ENCODE measurements at places on chromosomes 2 and 18. TPM values are rescaled to one million over a fixed set of nuclear protein-coding genes. Genes with fewer than 3 reads are reported as not detected.

- no peak overlapping the region for H3K4me3 ChIP-seq
- DNase-seq = no peak
- no peaks in the 10 kb centered on the region for H3K36me3 ChIP-seq
Measured at GRCh38 chr2:127225186-127225960, 5.3 kb upstream of the CYP27C1 start.

DNA sequence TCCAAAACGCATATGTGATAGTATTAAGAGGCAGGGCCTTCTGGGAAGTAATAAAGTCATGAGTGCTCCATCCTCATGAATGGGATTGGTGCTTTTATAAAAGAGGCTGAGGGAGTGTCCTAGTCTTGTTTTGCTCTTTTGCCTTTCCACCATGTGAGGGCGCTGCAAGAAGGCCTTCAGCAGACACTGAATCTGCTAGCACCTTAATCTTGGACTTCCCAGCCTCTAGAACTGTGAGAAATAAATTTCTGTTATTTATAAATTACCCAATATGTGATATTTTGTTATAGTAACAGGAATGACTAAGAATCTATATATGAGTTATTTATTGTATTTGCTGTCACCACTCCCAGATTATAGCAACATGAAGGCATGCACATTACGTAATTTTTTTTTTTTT is 63.5 kb downstream of the PLA2R1 start:
- no peak overlapping the region for H3K27ac ChIP-seq
- no peaks in the 10 kb centered on the region for H3K4me1 ChIP-seq
- DNase-seq = no peak

- peaks cover 2% of the 10 kb centered on the region for H3K27me3 ChIP-seq
- no peaks in the 10 kb centered on the region for H3K4me1 ChIP-seq
- H3K36me3 ChIP-seq = no peaks in the 10 kb centered on the region
Measured at GRCh38 chr2:88829607-88830463, 138.4 kb downstream of the RPIA start.

DNA sequence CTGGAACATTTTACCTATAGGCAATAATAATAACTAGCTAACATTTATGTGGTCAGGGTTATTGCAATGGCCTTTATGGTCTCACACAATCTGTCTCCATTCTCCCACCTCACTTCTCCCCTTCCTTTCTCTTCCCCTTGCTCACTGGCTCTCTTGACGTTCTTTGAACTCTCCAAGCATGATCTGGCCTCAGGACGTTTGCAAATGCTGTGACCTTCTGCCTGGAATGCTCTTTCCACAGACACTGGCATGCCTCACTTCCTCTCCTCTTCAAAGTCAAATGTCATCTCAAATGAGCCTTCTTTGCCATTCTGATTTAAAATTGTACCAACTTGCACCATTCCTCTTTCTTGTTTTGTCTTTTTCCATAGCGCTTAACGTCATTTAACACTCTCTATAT is 25.3 kb upstream of the GCG start:
- no peaks in the 10 kb centered on the region for H3K27me3 ChIP-seq
- no peak overlapping the region for H3K27ac ChIP-seq
- no peaks in the 10 kb centered on the region for H3K36me3 ChIP-seq
- no peak for DNase-seq

DNA sequence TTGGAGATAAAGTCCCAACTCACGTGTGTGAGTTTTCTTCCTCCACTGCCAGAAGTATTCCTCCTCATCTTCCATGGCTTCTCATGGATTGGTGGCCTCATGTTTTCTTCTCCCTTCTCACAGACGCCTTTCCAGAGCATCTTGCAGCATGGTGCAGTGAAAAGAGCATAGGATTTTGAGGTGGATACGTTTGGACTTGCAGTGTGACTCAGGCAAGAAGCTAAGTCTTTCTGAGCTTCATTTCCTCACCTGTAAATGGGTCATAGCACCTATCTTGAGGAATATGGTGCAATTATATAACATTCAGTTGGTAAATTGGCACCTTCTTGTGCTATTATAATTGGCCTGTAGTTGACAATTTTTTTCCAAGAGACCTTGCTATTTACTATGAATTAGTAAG is 247.6 kb downstream of the RDH14 start:
- no peaks in the 10 kb centered on the region for H3K4me1 ChIP-seq
- no peaks in the 10 kb centered on the region for H3K27me3 ChIP-seq
- no peak overlapping the region for H3K4me3 ChIP-seq
- H3K36me3 ChIP-seq = no peaks in the 10 kb centered on the region

- H3K4me1 ChIP-seq = peaks cover 13% of the 10 kb centered on the region
- no peak overlapping the region for H3K4me3 ChIP-seq
- H3K36me3 ChIP-seq = peaks cover 14% of the 10 kb centered on the region
- H3K27ac ChIP-seq = no peak overlapping the region
Measured at GRCh38 chr2:239181074-239181902, 219.5 kb downstream of the HDAC4 start.

DNA sequence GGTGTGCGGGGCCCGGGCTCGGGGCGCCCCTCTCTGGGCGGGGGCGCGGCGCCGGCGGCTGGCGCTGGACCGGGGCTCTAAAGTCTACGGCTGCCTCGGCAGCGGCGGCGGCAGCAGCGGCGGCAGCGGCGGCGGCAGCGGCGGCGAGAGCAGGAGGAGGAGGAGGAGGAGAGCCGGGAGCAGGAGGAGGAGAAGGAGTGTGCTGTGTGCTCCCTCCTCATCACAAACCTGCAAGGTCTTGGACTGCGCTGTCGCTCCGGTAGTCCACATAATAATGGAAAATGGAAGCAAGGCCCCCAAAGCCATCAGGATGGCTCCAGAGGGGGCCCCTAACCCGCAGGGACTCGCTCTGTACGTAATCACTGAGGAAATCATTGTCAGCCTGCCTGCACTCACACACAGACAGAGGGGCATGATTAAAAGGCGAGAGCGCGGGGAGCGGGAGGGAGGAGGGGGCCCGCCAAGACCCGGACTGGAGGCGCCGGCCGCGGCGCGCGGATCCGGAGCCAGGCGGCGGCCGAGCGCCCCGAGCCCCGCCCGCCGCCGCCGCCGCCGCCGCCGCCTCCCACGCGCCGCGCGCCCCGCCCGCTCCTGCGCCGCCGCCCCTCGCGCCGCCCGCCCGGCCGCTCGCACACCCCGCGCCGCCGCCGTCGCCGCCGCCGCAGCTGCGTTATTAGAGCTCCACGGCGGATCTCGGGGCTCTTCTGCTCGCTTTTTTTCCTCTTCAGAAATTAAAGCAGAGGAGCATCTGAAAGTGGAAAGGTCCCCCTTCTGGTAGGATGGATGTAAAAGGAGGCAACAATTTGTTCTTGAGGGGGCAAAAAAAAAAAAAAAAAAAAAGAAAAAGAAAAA is at the start of gene ZNF521:
ZNF521 (minus strand) TSS at position 390 of the 852 bp plus-strand sequence. CDS start 1,220 bp downstream, outside the sequence.
- peak within 1 kb of the TSS; percentile 90 for H3K27ac ChIP-seq
- H3K4me3 ChIP-seq = peak within 1 kb of the TSS; percentile 95
- peaks cover 4% of the 10 kb centered on the region for H3K27me3 ChIP-seq
- DNase-seq = peak; percentile 88

DNA sequence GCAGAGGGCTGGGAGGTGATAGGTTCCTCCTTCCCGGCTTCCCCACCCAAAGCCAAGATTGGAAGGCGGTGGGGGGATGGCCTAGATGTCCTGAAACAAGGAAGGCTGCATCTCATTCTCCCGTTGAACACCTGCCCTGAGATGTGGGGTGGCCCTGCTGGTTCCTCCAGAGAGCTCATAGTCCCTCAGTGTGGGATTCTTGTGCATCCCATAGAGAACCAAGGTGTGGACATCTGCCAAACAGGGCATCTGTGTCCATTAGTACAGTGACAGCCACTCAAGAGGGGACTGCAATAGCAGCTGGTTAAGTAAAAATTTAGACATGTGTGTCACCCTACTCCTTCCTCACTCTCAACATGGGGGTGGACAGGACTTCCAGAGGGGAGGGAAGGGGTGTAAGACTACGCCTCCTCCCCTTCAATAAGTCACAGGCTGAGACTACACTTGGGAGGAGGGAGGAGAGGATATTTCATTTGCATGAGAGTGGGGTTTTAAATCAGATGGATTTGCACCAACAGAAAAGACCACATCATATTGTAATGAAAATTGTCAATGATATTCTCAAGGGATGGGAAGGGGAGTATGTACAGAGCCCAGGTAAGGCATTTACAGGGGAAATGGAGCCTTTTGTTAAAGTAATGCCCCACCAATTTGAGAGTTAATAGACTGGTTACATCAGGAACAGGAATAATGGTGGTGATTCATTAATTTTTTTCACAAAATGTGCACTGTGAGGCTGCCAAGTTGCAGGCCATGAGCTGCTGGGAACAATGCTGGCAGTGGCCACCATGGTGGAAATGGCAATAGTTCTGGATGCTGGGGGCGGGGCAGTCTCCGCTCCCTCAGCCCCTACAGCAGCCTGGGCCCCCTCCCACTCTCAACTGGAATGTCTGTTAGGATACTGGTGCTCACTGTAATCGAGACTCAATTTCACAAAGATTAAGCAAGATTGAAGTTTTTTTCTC is 80.6 kb downstream of the TEX51 start:
- no peaks in the 10 kb centered on the region for H3K36me3 ChIP-seq
- no peak for DNase-seq
- H3K27ac ChIP-seq = no peak overlapping the region

GRCh38 chr2:129188451-129188850 is 791.0 kb upstream of the RAB6C start:
- peaks cover 4% of the 10 kb centered on the region for H3K27me3 ChIP-seq
- no peaks in the 10 kb centered on the region for H3K36me3 ChIP-seq
- no peaks in the 10 kb centered on the region for H3K4me1 ChIP-seq
- no peak overlapping the region for H3K27ac ChIP-seq
- H3K4me3 ChIP-seq = no peak overlapping the region
- DNase-seq = no peak

DNA sequence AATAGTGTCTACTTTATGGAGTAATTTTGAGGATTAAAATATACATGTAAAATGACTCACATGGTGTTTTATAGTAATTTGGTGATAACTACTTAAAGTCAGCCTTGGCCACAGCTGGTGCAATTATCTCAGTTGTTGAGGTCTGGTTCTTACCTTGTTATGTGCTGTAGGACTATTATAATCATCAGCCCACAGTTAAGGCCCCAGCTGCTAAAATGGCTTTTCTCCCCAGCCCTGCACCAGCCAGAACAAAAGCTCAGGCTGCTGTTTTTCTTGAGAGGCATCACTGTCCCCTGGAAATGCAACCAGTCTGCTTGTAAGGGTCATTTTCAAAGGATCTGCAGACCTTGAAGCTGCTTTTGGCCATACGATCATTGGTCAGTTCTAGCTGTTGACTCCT is 283.3 kb upstream of the THUMPD2 start:
- H3K27ac ChIP-seq = no peak overlapping the region
- DNase-seq = no peak
- H3K36me3 ChIP-seq = no peaks in the 10 kb centered on the region
- no peak overlapping the region for H3K4me3 ChIP-seq

DNA sequence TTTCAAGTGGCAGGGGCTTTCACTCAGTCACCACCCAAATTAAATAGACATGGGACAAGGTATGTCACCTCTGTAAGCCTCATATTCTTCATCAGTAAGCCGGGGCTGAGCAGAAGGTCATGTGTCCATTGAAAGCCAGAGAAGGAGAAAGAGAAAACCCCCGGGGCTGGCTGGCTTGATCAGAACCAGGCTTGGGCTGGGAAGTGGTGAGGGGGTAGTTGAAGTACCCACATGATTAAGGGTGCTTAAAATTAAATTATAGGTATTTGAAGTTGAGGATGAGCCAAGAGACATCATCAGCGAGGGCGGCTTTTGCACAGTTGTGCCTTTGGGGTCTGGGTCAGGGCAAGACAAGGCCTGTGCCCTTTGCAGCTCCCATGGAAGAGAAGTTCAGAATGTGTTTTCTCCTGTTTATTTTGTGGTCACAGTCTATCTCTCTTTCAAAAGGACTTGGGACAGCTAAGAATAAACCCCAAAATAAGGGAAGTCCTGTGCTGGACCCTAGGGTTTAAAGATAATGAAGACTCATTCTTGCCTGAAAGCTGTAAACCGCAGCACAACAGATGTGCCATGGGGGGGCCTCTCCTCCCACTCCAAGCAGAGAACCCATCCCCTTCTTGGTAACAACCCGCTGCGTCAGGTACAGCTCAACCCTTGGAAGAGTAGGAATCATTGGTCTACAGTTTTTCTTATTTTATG is 10.7 kb downstream of the DBI start:
- DNase-seq = no peak
- no peak overlapping the region for H3K4me3 ChIP-seq
- peaks cover 15% of the 10 kb centered on the region for H3K4me1 ChIP-seq
- peaks cover 24% of the 10 kb centered on the region for H3K36me3 ChIP-seq
- H3K27me3 ChIP-seq = peaks cover 3% of the 10 kb centered on the region

DNA sequence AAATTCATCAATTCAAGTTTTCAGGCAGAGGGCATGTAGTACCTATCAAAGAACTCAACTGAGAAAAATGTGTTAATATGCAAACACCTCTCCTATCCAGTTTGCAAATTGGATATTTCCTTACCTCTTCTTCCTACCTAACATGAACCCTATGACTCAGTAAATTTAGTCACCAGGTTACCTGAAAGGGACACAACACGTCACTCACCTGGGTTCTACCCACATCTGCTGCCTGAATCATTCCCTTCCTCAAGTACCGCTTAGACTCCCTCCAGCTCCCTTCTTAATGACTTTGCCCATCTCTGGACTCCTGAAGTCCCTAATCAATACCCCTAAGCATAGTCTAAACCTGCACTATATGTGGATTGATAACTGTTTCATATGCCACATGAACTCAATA is 10.4 kb downstream of the ANKRD44 start:
- no peak for DNase-seq
- H3K36me3 ChIP-seq = no peaks in the 10 kb centered on the region
- H3K4me3 ChIP-seq = no peak overlapping the region

SLC30A3 gene
- 1.3 TPM for total RNA-seq

SLC19A3 gene
- total RNA-seq = 1.7 TPM

CRYGD gene
- 0.76 TPM for total RNA-seq

PPP3R1 gene
- total RNA-seq = 53.4 TPM

HRH4 gene
- not detected for total RNA-seq

B3GNT7 gene
- 0.27 TPM for total RNA-seq

ABCG8 gene
- total RNA-seq = not detected

NPAS2 gene
- total RNA-seq = 0.54 TPM
